ENCODE measurements at places on chromosomes 12 and 14.
A peak's percentile ranks its signal among the peaks of the same experiment; 100 is the strongest.

- DNase-seq, result no peak
- no peaks in the 10 kb centered on the region for H3K27me3 ChIP-seq
- no peak overlapping the region for H3K27ac ChIP-seq
- H3K4me1 ChIP-seq, result no peaks in the 10 kb centered on the region
- no peak overlapping the region for H3K4me3 ChIP-seq
Observed at GRCh38 chr12:115956236-115956635, 321.3 kb downstream of the MED13L start.

GRCh38 chr14:55699131-55700057, 119.4 kb downstream of the KTN1 start:
- no peaks in the 10 kb centered on the region for H3K27me3 ChIP-seq
- DNase-seq, result no peak
- no peaks in the 10 kb centered on the region for H3K36me3 ChIP-seq
- H3K27ac ChIP-seq, result no peak overlapping the region
- no peak overlapping the region for H3K4me3 ChIP-seq
- H3K4me1 ChIP-seq, result no peaks in the 10 kb centered on the region

DNA sequence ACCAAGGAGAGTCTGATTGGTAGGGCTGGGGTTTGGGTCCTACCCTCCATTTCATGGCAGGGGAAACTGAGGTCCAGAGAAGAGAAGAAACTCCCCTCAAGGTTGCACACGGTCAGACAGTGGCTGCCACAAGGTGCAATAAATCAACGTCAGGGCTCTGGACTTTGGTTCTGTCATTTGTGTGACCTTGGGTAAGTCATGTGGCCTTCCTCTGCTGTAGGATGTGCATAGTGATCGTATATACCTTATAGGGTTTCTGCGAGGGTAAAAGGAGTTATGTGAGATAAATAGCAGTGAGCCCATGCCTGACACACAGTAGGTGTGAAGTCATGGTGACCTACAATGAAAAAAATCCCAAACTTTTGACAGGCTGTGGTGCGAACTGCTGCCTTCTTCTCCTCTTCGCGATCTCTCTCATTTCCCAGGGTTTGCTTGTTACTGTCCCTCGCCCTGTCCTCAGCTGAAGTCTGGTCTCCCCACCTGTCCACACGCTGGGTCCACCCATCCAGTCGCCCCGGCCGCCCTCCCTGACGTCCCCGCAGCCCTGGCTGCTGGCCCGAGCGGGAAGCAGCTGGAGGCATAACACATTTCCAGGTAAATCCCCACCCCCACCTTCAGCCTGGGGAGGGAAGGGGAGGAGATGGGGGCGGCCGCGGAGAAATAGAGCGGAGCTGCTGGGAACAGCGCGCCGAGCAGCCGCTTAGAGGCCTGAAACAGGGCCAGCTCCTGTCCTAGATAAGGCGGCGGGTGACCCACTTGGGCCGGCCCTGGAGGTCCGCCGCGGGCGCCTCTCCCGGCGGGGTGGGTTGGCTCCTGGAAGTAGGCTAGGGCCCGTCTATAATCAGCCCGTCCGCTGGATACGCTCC, 1.8 kb upstream of the FAM222A start:
- no peak for DNase-seq
- H3K27me3 ChIP-seq, result peaks cover 49% of the 10 kb centered on the region
- no peak overlapping the region for H3K27ac ChIP-seq
- no peak overlapping the region for H3K4me3 ChIP-seq
- no peaks in the 10 kb centered on the region for H3K36me3 ChIP-seq

DNA sequence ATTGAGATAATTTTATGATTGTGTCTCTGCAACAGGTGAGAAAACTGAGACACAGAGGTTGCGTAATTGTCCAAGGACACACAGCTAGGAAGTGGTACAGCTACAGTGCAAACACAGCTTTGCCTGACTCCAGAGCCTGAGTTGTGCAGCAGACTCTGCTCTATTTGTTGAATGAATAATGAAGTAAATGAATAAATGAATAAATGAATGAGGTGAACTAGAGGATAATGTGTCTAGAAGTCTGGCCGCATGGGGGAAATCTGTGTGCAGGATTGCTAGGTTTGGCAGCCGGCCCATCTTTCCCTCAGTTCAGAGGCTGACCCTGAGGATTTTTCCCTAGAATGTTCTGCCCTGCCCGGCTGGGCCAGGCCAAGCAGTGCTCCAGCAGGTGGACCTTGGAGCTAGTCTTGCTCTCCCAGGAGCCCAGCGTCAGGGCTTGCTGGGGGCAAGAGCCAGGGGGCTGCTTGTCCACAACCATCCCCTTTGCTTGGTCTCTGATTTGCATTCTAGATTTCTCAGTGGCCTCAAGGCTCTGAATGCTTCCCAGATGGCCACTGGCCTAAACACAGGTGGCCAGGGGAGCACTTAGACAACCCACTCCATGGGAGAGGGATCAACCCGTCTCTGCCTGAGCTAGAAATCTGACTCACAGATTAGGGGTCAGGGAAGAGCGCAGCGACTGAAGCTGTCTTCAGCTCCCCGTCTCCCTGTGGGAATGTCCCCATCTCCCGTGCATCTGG, 225.2 kb downstream of the C12orf75 start:
- H3K27ac ChIP-seq, result no peak overlapping the region
- DNase-seq, result no peak
- H3K4me3 ChIP-seq, result no peak overlapping the region

DNA sequence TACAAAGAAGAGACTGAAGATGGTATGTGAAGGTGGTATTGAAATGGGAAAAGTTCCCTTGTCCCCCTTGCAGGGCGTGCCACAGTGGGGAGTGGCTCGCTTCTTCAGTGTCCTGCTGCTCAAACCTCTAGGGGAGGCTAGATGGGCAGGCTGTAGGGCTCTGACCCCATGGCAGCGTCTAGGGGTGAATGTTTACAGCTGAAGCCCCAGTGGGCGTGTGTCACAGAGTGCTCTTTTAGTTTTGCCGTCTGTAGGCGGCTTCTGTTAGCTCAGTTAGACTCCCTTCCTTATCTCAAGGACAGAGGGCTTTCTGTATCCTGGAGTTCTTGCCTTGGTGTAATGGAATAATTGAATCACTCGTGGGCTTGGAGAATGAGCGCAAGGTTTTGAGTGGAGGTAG, 266.2 kb downstream of the RAD51B start:
- no peaks in the 10 kb centered on the region for H3K36me3 ChIP-seq
- no peak overlapping the region for H3K4me3 ChIP-seq
- no peaks in the 10 kb centered on the region for H3K27me3 ChIP-seq
- H3K27ac ChIP-seq, result no peak overlapping the region

- H3K4me1 ChIP-seq, result peaks cover 22% of the 10 kb centered on the region
- H3K36me3 ChIP-seq, result no peaks in the 10 kb centered on the region
- H3K27ac ChIP-seq, result no peak overlapping the region
- peak; percentile 89 for DNase-seq
Observed at GRCh38 chr12:89542912-89543592, 17.2 kb upstream of the POC1B start.

- H3K4me1 ChIP-seq, result no peaks in the 10 kb centered on the region
- DNase-seq, result no peak
- H3K27ac ChIP-seq, result no peak overlapping the region
- H3K36me3 ChIP-seq, result no peaks in the 10 kb centered on the region
- H3K4me3 ChIP-seq, result no peak overlapping the region
- H3K27me3 ChIP-seq, result no peaks in the 10 kb centered on the region
Observed at GRCh38 chr12:41034686-41035085, 153.4 kb upstream of the PDZRN4 start.

- DNase-seq, result no peak
- H3K27me3 ChIP-seq, result no peaks in the 10 kb centered on the region
- no peak overlapping the region for H3K27ac ChIP-seq
- H3K36me3 ChIP-seq, result peaks cover 42% of the 10 kb centered on the region
Observed at GRCh38 chr14:22898302-22899090, 15.5 kb downstream of the REM2 start.

GRCh38 chr14:92553438-92553837, 39.9 kb downstream of the RIN3 start:
- no peak overlapping the region for H3K27ac ChIP-seq
- H3K36me3 ChIP-seq, result no peaks in the 10 kb centered on the region
- H3K4me3 ChIP-seq, result no peak overlapping the region
- no peak for DNase-seq
- no peaks in the 10 kb centered on the region for H3K27me3 ChIP-seq

DNA sequence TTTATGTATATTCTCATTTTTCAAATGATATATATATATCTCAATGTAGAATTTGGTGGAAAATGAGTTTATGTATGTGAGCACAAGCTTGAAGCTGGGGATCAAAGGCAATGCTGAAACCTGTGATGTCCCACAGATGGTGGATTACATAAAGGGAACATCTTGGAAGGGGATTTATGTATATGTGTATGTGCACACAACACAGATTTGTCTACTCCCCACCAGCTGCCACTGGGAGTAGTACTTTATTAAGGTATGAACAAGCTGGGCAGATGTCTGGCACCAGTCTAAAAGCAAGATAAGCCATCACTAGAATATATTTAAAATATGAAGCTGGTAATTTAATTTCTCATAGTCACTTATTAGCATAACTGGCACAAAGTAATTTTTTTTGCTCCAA, 895.6 kb downstream of the SLC6A15 start:
- H3K4me1 ChIP-seq, result no peaks in the 10 kb centered on the region
- H3K36me3 ChIP-seq, result no peaks in the 10 kb centered on the region
- no peak overlapping the region for H3K27ac ChIP-seq

- H3K27me3 ChIP-seq, result no peaks in the 10 kb centered on the region
- no peak overlapping the region for H3K4me3 ChIP-seq
- no peak overlapping the region for H3K27ac ChIP-seq
Observed at GRCh38 chr12:38159092-38159551, 157.5 kb upstream of the ALG10B start.

DNA sequence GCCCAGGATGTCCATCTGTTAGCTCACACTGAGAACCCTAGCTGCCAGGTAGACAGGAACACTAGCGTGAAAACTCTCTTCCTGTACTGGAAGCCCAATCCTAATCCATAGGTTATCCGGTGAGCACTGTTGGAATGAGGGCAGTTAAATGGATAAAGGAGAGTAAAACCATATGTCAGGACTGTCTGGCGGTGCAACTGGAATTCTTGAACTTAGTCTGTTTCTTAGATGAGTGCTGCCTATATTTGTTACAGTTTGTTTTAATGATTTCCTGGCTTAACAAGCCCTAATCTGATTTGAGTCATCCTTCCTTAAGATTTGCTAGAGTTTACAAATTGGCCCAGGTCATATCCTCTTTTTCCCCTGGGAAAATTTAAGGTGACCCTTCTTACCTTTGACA, 104.7 kb downstream of the ANO4 start:
- no peaks in the 10 kb centered on the region for H3K36me3 ChIP-seq
- H3K4me1 ChIP-seq, result no peaks in the 10 kb centered on the region
- H3K4me3 ChIP-seq, result no peak overlapping the region
- no peak overlapping the region for H3K27ac ChIP-seq

- H3K27ac ChIP-seq, result no peak overlapping the region
- no peak overlapping the region for H3K4me3 ChIP-seq
- no peaks in the 10 kb centered on the region for H3K36me3 ChIP-seq
- no peaks in the 10 kb centered on the region for H3K4me1 ChIP-seq
- H3K27me3 ChIP-seq, result no peaks in the 10 kb centered on the region
Observed at GRCh38 chr12:117404203-117404853, 42.9 kb upstream of the NOS1 start.

DNA sequence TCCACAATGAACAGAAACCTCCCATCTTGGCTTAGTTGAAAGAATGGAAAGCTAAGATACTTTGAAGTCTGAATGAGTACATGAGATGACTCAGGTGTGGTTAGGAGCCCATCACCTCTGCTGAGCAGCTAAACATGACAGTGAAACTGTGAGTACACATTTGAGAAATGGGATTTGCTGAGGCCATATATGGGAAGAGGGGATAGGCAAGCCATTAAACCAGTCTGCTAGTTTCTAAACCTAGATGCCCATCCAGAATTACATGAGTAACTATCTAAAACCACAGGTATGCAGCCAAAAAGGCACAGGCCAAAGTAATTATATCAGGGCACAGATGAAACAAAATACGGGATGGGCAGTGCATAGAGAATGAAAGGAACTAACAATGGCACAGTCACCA, 41.2 kb downstream of the NKX2-1 start:
- no peak for DNase-seq
- H3K27me3 ChIP-seq, result peaks cover 36% of the 10 kb centered on the region
- H3K27ac ChIP-seq, result no peak overlapping the region
- H3K4me3 ChIP-seq, result no peak overlapping the region

DNA sequence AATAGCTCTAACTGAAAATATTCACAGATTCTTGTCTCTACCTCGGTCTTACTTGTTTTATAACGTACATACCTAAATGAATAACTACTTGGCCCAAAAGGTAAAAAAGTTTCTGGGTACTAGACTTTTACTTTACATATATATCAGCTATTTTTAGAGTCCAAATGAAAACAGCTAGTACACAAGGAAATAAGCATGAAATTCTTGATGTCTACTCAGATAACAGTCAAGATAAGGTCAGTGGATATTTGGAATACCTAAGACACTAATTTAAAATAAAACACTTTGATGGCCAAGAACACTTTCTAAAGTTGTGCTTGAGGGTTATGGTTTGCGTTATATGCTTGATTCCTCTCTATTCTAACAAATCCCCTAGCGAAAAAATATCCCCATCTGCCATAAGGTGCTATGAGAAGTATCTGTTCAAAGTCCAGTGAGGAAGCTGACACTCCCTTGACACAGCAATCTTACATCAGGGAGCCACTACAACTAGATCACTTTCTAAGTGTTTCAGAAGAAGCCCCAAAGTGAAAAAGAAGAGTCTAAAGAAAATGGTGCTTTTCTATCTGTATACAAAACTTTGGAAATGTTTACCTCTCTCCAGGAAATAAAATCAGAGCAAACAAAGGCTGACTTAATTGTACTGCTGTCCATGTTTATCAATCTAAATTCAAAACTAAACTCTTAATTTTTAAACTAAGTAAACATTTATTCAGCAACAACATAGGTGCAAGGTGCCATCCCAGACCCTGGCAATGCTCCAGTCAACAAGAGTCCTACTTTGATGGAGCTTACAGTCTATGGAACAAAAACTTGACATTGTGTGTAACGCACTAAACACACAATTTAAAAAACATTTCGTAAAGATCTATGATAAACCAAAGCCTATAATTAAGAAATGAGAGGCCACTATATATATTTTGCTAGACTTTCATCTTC, 11.7 kb downstream of the PTPN21 start:
- DNase-seq, result no peak
- H3K4me1 ChIP-seq, result no peaks in the 10 kb centered on the region
- no peaks in the 10 kb centered on the region for H3K36me3 ChIP-seq
- H3K27me3 ChIP-seq, result no peaks in the 10 kb centered on the region
- no peak overlapping the region for H3K27ac ChIP-seq
- no peak overlapping the region for H3K4me3 ChIP-seq

GRCh38 chr12:45909041-45909713, 81.2 kb downstream of the SCAF11 start:
- H3K4me3 ChIP-seq, result no peak overlapping the region
- no peak overlapping the region for H3K27ac ChIP-seq
- peaks cover 26% of the 10 kb centered on the region for H3K36me3 ChIP-seq
